Bronchial epithelial cell (primary cell): ENCODE measurements at places on chromosomes 2 and 18. TPM values are rescaled to one million over a fixed set of nuclear protein-coding genes. Genes with fewer than 3 reads are reported as not detected.

PROM2 gene
- total RNA-seq = 10.8 and 41.6 TPM in 2 replicates

GRCh38 chr18:50311650-50312049 lies 24.2 kb upstream of the CXXC1 start:
- DNase-seq = no peak

PDE1A gene
- total RNA-seq = 0.13 and 0.53 TPM in 2 replicates

DNA sequence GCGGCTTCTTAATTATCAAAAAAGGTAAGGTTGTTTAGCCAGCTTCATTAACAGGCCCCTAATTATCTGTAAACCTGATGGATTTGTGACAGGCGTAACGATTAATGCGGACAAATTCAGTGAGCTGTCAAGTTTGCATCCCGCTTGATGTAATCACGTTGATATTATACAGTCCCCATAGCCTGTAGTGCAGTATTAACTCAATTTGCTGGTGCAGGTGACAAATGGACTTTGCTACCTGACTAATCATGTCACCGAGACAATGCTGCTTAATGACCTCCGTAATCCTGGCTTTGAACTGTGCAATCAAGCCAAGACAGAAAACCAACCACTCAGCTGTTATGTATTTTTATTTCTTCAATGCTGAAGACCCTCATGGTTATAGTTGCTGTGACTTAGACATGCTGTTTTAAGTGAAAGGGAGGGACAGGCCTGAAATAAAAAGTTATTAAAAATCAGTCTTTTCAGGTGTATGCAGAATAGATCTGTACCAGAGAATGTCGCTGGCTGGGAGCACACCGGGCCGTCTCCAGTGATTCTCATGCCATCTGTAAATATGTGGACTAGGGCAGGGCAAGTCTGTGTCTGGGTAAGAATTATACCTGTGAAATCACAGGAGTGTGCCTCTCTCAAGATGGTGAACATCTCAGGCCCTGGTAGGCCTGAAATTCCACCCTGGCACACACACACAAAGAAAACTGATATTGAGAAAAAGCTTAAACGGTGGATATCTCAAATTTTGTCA lies 4.3 kb downstream of the TSHZ1 start:
- no peak for DNase-seq

GRCh38 chr2:46647766-46648742 lies 168.7 kb downstream of the TMEM247 start:
- peak; percentile 94 for DNase-seq

SLC5A7 gene
- total RNA-seq = not detected in 2 replicates

- DNase-seq = peak; percentile 8
Measured at GRCh38 chr18:72086421-72086820, 457.7 kb downstream of the CBLN2 start.

DNA sequence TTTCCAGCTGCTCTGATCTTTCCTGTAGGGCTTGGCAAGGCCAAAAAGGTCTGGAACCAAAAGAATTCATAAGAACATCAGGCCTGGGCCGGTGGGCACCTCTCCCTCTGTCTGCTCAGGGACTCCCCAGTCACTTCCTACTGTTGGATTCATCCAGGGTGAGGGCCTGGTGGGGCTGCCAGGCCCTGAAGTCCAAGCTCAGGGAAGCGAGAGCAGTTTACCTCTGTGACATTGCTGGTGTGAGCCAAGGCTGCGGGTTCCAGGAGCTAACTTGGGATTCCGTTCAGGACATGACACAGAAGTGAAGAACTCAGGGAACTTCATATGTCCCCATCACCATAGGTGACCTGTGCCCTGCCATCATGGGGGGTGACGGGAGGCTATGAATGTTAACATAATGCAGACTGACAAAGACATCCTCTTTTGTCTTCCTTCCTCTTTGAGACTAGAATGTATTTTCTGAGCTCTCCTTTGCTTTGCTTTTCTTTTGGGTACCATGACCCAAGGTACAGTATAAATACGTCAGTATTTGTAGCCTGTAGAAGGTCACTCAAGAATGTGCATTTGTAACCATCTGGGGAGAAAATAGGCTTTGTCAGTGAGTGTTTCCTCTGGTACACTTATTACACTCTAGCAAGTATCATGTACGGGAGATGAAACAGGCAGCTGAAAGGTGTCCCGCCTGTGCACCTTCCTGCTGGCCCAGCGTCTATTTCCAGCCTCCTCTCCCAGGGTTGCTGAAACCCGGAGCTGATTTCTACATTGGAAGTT lies 130.5 kb upstream of the SLC1A4 start:
- no peak for DNase-seq

- DNase-seq = no peak
Measured at GRCh38 chr2:152319822-152320570, 15.0 kb upstream of the FMNL2 start.

DNA sequence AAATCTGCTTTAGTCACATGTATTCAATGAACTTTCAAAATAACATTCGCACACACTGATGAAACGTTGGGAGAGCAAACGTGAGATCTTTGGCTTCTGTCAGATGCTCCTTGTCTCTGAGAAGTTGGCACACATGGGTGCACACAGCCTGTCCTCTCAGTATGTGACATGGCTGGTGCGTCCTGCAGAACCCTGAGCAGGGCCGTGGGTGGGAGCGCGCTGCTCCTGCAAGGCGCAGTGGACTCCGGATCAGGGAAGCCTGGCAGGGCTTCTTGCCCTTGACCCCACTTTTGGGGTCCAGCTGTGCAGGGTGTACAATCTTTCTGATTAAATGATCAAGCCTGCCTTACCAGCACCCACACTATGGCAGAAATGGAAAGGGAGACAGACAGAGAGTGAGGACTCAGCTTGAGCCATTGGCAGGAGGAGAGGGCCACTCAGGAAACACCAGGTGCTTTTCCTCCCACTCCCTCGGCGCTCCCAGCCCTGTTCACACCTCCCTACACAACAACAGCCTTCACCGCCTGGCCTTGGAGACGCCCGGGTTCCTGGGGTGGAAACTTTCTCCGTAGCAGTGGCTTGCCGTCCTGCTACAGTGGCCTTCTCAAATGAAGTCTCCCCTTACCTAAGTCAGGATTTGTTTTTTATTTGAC lies 108.4 kb upstream of the SNTG2 start:
- no peak for DNase-seq

DNA sequence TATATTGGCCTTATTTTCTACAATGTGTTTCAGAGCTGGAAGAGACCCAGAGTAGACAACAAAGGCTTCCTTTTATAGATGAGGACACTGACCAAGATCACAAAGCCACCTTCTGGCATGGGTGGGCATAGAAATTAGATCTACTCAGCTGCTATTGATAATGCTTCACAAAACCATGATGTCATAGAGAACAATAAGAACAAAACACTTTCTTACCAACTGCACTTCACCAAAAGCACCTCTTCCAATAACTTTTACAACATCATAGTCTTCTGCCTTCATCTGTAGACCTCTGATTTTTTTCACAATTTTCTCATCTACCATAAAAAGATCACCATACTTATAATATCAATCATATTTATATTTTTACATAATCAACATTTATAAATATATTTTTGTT lies 58.1 kb downstream of the ROCK2 start:
- no peak for DNase-seq

ARHGEF33 gene
- total RNA-seq = 0.26 and 0.38 TPM in 2 replicates

GRCh38 chr18:49447810-49448745 lies 12.4 kb downstream of the DYM start:
- DNase-seq = peak; percentile 50

DNA sequence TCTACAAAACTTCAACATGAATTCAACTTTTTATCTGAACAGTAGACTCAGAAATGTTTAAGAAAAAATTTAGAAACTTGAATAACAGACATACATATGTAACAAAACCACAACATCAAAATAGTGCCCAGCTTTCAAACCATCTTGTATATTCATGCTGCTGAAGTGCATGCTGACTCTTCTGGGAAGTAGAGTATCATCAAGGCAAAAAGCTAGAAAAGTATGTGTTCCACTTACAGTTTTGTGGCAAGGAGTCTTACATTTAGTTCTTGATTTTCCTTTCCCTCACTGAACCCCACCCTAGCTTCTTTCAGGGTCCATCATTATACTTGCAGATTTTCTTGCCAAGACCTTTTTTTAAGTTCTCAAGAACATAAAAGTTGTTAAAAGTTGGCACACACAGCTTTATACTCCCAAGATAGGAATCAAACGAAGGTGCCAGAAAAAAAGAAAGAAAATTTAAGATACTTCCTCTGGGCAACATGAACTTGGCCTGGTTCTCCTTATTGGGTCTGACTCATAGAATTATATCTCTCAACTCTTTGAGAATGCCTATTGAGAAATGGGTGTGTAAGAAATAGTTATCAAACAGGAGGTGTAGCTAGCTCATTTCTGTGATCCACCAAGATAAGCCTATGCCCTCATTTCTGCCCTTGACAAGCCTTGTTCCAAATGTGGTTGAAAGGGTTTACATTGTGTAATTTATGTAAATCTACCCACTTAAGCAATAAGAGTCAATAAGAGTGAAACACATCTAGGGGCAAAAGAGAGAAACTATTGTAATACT lies 667.6 kb upstream of the ACVR2A start:
- peak; percentile 84 for DNase-seq

TEKT4 gene
- total RNA-seq = not detected in 2 replicates

- no peak for DNase-seq
Measured at GRCh38 chr2:193368615-193369014, 1173.9 kb upstream of the TMEFF2 start.

- DNase-seq = no peak
Measured at GRCh38 chr2:227973241-227973640, 101.8 kb downstream of the DAW1 start.

HOXD8 gene
- not detected in 2 replicates for total RNA-seq

CGREF1 gene
- 0.26 and 0.53 TPM in 2 replicates for total RNA-seq

DNA sequence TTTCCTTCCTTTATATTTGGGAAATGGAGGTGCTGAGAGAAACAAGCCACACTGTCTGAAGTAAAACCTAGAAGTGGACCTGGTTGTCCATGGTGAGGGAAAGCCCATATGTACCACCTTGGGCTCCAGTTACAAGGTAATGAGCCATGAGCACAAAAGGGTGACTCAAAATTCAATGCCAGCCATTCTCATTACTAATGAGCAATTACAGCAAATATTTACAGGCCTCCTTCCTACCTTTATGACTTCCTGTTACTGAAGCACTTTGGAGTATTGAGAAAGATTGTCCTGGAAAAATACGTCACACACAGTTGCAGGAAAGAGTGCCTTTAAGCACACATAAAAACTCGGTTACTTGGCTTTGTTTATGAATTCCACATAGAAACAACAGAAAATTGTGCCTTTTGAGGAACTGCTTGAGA lies 9.1 kb downstream of the EPAS1 start:
- peak; percentile 99 for DNase-seq

AFG3L2 gene
- total RNA-seq = 57.0 and 67.1 TPM in 2 replicates

PARD6G gene
- total RNA-seq = 12.4 and 13.2 TPM in 2 replicates

DNA sequence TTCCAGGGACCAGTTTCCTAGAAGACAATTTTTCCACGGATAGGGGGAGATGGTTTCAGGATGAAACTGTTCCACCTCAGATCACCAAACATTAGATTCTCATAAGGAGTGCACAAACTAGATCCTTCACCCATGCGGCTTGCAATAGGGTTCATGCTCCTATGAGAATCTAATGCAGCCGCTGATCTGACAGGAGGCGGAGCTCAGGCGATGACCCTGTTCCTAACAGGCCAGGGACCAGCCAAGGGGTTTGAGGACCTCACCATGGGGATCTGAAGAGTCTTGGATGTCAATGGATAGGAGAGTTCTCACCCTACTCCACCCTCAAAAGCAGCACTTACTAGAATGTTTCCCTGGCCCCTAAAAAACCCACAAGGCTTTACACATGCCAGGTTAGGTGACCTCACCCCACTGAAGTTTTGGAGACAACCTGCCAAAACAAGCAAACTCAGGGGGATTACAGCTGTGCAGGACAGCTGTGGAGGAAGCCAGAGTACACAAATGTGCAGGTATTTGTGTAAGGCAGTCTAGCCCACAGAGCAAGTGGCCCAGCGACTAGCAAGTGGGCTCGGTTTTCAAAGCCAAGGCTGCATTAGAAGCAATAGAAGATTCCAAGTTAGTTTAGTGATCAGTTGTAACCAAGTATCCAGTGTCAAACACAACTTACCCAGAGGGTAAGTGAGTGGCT lies 3.9 kb downstream of the EVA1A start:
- DNase-seq = no peak

MOGAT1 gene
- total RNA-seq = not detected in 2 replicates

DNA sequence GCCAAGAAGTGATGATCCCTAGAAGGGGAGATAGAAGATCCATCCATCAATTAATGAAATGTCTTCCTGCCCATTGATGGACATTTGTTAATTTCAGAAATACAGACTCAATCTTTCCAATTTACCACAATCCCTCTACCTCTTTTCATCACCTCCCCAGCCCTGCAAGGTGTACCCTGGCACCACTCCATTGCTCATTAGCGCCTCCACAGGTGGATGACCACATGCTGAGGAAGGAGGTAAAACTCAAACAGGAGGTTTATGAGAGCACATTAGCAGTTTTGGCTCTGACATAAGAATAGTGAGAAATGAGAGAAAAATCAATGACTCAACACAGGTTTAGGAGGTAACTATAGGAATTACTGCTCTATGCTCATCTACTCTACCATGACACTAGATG lies 208.0 kb downstream of the C1D start:
- DNase-seq = no peak

- DNase-seq = no peak
Measured at GRCh38 chr2:43152186-43152585, 74.2 kb downstream of the ZFP36L2 start.

DNA sequence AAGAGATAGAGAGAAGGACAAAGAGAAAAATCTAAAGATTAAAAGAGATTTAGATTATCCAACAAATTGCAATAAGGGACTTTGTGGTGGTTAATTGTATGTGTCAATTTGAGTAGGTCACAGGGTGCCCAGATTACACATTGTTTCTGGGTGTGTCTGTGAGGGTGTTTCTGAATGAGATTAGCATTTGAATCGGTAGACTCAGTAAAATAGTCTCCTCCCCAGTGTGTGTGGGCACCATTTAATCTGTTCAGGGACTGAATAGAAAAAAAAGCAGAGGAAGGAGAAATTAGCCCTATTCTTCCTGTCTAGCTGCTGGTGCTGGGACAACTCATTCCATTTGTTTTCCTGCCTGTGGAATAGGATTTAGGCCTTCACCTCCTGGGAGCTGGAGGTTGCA lies 339.8 kb upstream of the EPHA4 start:
- no peak for DNase-seq

SCN3A gene
- not detected in 2 replicates for total RNA-seq

- DNase-seq = no peak
Measured at GRCh38 chr2:3115301-3116042, 262.1 kb downstream of the EIPR1 start.

CXCR2 gene
- total RNA-seq = 0.13 TPM in 1 of 2 replicates, not detected in the other

DNA sequence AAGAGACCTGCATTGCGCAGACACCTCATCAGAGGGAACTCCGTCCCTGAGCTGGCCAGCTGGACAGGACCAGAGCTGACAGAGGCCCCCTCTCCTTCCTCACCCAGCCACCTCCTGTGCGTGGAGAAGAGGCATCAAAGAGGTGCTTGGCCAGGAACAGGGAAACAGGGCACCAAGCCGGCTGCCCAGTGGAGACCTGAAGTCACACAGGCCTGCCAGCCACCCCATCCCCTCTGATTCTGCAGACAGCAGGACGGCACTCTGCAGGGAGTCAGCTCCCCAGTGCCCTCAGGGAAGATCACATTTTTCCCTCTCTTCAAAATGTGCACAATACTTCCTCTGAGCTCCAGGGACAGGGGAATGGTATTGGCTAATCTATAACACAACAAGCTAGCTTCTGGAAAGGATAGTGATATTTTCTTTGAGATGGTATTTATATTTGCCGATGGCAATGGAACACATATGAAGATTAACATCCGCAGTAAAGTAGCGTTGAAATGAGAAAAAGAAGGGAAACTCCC lies 30.5 kb downstream of the SLC1A4 start:
- DNase-seq = no peak

LONRF2 gene
- under 0.01 TPM in 1 of 2 replicates, not detected in the other for total RNA-seq

AMER3 gene
- total RNA-seq = under 0.01 TPM in 1 of 2 replicates, not detected in the other

HOXD1 gene
- total RNA-seq = not detected in 2 replicates

GRCh38 chr2:217418090-217418489 lies 558.2 kb upstream of the TNP1 start:
- no peak for DNase-seq

GRCh38 chr2:74206180-74206688 lies 7.8 kb downstream of the MTHFD2 start:
- peak; percentile 74 for DNase-seq
